NT2/D1 (cell line): ENCODE measurements at places on chromosomes 1 and 21.

DNA sequence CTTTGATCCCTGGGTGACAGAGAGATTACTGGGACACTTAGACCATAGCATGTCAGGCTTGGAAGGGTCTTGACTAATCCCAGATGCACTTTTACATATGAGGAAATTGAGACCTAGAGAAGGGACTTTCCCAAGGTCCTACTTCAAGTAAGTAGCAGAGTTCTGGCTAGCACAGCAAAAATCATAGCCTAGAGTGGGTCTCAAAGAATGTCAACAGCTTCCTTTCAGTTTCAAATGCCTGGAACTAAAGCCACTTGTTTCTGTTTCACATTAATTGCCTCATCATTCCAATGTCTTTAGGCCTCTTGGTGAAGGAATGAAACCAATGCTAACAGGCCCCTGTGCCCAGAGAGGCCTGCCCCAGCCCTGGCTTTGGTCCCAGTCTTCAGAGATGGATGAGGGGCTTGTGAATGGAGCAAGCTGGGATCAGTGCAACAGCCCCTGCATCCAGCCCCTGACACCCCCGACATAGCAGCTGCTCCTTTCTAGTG lies 26.6 kb downstream of the ATF3 start:
- peak; percentile 47 for DNase-seq

DNA sequence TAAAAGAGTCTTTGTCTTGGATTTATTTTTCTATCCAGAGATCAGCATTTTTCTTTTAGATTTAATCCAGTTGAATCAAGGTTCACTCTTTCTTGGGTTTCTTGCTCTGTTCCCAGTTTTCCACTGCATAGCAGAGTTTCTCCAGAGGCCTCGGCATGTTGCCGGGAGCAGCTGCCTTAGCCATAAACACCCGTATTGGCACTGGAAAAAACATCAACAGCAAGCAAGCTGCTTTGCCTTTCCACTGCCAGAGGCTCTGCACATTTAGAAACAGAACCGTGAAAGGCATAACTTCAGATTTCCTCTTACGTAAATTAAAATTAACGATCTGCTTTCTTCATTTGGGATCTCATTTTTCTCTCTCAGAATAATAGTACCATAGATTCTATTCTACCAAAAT lies 181.8 kb upstream of the L1TD1 start:
- DNase-seq = no peak

DNA sequence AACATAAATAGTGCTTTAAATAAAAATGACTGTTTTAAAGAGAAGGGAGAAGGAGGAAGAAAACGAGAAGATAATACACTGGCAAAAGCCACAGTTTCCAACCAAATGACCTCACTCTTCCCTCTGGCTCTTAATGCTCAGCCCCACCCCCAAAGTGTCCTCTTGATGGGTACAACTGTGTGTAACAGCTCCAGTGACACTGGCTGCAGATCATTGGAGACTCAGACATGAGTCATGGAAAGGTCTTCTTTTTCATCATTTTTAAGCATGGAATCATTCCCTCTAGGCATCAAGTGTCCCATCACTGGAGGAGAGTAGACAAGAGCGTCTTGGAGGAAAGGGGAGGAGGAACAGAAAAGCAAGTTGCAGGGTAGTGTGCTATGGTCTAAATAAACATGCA lies 333.0 kb downstream of the PAPPA2 start:
- no peak for DNase-seq

- DNase-seq = no peak
Measured at GRCh38 chr1:187788718-187789117, 960.0 kb downstream of the PLA2G4A start.

DNA sequence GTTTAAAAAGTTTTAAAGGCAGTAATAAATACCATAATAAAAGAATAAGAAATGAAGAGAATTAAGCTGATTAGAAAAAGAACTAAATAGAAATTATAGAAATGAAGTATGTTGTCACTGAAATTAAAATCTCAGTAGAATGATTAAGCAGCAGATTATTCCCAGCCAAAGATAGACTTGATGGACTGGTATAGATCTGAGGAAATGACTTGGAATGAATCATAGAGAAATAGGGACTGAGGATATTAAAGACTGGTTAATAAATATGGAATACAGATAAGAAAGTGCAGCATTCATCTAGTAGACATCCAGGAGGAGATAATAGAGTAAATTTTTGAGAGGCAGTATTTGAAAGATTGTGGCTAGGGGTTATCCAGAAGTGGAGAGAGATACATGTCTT lies 28.7 kb downstream of the MARK1 start:
- DNase-seq = no peak

- DNase-seq = peak; percentile 83
Measured at GRCh38 chr1:230232371-230232771, 165.3 kb downstream of the GALNT2 start.
